ENCODE measurements at places on chromosomes 11 and 22. TPM values are rescaled to one million over a fixed set of nuclear protein-coding genes. Genes with fewer than 3 reads are reported as not detected.

The DDX10 gene
- total RNA-seq: 29.0 TPM

DNA sequence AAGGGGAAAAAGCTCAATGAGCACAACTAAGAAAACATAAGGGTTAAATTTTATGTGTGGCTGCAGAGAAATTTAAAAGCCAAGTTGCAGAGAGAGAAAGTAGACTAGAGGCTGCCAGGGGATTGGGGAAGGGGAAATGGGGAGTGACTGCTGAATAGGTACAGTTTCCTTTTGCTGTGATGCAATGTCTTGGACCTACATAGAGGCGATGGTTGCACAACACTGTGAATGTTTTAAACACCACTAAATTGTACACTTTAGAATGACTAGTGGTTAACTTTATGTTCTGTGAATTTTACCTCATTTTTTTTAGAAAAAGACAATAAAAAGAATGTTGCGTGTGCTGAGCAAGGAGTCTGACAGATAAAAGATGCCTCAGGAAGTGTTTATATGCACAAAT, 36.5 kb downstream of the TENM4 start:
- DNase-seq: no peak

- no peak for DNase-seq
Observed at GRCh38 chr11:69652999-69653398, 12.0 kb downstream of the CCND1 start.

- DNase-seq: no peak
Observed at GRCh38 chr11:113182288-113182687, 132.1 kb upstream of the TTC12 start.

GRCh38 chr22:45708145-45708544, 36.5 kb downstream of the ATXN10 start:
- DNase-seq: no peak

DNA sequence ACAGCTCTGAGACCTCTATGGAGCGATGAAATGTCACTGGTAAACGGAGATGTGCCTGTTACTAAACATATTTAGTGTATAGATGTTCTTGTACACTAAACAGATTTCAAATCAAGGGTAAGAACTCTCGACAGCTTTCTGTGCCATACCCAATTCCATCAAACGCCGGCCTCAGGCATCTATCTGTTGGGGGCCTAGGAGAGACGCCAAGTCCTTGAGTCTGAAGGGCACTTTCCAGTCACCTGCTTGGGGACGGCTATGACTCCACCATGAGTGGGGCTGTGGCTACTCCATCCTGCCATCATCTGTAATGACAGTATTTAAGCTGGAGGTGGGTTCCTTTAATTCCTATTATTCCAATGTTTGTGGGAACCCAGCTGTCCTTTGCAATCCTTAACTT, 87.8 kb downstream of the SHANK2 start:
- no peak for DNase-seq
